ENCODE measurements at places on chromosomes 7 and 10.

DNA sequence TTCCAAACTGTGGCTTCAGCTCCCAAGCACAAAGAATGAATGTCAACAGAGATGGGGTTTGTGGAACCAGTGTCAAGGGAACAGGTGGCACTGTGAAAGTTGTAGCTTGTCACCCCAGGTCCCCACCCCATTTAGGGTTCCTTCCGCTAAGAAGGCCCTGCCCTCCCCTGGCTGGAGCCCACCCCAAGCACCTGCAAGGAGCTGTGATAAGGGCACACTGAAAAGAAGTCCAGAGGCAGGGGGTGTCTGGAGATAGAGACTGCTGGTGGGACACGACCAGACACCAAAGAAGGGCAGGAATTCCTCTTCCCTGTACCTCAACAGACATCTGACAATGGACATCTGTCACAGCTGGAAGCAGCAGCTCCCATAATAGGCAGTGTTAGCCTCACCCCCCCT is 4.5 kb downstream of the GRID1 start:
- H3K4me1 ChIP-seq: peaks cover 12% of the 10 kb centered on the region
- DNase-seq: no peak
- no peak overlapping the region for H3K27ac ChIP-seq
- H3K4me3 ChIP-seq: no peak overlapping the region
- H3K36me3 ChIP-seq: no peaks in the 10 kb centered on the region

- peaks cover 10% of the 10 kb centered on the region for H3K27me3 ChIP-seq
- no peak overlapping the region for H3K27ac ChIP-seq
- H3K36me3 ChIP-seq: no peaks in the 10 kb centered on the region
- no peaks in the 10 kb centered on the region for H3K4me1 ChIP-seq
- no peak overlapping the region for H3K4me3 ChIP-seq
Measured at GRCh38 chr7:108147031-108147563, 16.9 kb upstream of the LAMB4 start.

DNA sequence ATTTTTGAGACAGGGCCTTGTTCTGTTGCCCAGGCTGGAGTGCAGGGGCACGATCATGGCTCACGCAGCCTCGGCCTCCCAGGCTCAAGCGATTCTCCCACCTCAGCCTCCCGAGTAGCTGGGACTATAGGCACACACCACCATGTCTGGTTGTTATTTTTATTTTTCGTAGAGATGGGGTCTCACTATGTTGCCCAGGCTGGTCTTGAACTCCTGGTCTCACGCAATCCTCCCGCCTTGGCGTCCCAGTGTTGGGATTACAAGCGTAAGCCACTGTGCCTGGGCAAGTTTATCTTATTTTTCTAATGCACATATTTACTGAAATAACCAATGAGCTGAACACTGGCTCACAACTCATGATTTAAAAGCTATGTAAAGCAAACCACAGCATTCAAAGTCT is 61.9 kb downstream of the FAM171A1 start:
- H3K4me1 ChIP-seq: no peaks in the 10 kb centered on the region
- H3K36me3 ChIP-seq: no peaks in the 10 kb centered on the region
- no peak overlapping the region for H3K4me3 ChIP-seq
- DNase-seq: no peak

DNA sequence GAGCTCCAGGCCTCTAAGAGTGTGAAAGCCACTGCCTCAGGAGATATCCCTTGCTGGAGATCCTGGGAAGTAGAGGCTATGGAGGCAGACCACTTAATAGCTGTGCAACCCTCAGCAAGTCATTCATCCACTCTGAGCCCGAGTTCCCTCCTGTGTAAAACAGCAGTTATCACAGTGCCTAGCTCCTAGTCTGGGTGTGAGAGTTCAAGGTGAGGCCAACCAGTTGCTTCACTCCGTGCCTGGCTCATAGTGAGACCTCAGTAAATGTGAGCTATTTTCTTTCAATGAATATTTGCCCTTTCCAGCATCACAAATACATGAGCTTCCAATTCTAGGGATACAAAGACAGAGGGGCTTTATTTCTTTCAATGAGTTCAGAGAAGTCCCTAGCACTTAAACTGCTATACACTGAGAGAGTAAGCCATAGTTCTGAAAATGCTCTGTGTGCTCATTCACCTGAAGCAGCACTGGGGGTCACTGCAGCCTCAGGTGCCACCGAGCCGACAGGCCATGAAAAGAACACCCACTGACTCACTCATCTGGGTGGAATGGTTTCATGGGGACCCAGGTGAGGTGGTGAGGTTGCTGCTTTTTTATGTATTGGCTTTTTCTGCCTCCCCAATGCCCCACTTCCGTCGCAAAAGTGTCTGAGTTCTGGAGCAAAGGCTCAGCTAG is 259.8 kb downstream of the KCNMA1 start:
- no peaks in the 10 kb centered on the region for H3K4me1 ChIP-seq
- H3K27me3 ChIP-seq: peaks cover 33% of the 10 kb centered on the region
- no peak overlapping the region for H3K4me3 ChIP-seq
- DNase-seq: no peak
- no peaks in the 10 kb centered on the region for H3K36me3 ChIP-seq
- no peak overlapping the region for H3K27ac ChIP-seq

DNA sequence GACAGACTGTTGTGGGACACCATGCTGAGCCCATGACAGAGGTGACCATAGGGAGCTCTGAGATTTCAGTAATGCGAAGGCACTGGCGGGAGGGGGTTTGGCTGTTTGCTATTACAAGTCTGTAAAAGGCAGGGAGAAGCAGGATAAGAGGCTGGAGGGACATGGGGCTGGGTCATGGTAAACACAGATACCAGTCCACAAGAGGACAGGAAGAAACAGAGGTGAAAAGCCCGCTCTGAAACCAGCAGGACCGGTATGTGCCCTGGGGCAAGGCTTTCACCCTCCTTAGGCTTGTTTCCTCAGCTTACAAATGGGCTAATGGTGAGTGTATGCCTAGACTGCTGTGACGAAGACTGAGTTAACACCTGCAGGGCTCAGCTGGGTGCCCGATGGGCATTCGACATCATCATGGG is 34.1 kb downstream of the ANXA11 start:
- H3K27me3 ChIP-seq: no peaks in the 10 kb centered on the region
- peak overlapping the region; percentile 89 for H3K27ac ChIP-seq
- DNase-seq: no peak
- H3K36me3 ChIP-seq: peaks cover 29% of the 10 kb centered on the region
- H3K4me1 ChIP-seq: peaks cover 16% of the 10 kb centered on the region

DNA sequence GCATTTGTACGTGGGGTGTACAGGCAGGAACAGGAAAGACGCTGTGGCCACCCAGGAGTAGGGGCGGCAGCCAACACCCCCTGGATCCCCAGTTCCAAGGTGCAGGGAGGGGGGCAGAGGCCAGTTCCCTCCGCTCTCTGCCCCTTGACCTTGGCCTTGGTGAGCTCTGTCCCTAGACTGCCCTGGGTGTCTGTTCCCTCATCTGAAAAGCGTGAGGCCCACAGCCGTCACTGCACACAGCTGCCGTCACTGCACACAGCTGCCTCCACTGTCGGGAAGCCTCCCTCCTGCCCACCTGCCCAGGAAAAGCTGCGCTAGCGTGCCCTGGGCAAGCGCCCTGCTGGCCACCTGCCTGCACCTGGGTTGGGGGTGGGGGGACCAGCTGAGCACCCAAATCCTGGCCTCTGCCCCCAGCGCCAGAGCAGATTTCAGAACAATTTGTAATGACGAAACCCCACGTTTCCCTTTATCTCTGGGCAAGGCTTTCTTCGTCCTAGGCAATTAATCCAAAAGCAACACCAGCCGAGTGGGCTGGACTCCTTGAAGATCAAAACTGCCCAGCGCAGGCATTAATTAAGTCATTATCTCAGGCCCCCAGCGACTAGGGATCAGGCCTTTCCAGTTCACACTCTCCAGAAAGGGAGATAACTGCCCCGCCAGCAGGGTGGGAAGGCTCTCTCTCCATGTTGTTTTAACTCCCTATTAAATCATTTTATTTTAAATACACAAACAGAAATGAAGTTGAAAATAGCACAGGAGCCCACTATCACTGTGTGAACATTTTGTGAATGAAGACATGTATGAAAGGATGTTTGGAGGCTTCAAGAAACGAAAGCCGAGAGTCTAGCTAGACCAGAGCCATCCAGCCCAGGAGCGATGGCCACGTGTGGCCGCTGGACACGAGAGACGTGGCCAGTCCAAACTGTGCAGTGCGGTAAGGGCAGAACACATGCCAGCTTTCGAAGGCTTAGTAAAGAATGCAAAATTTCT is 4.0 kb upstream of the PDGFA start:
- H3K4me1 ChIP-seq: peaks cover 2% of the 10 kb centered on the region
- DNase-seq: no peak
- H3K36me3 ChIP-seq: peaks cover 1% of the 10 kb centered on the region
- H3K27me3 ChIP-seq: peaks cover 9% of the 10 kb centered on the region
